ENCODE measurements at places on chromosomes 12 and 14.

GRCh38 chr12:92424338-92424737 lies 278.5 kb upstream of the PLEKHG7 start:
- no peak for DNase-seq

GRCh38 chr12:15527201-15528080 lies 205.1 kb downstream of the PTPRO start:
- DNase-seq = no peak

GRCh38 chr12:2384029-2384386 lies 331.2 kb downstream of the CACNA1C start:
- DNase-seq = no peak

DNA sequence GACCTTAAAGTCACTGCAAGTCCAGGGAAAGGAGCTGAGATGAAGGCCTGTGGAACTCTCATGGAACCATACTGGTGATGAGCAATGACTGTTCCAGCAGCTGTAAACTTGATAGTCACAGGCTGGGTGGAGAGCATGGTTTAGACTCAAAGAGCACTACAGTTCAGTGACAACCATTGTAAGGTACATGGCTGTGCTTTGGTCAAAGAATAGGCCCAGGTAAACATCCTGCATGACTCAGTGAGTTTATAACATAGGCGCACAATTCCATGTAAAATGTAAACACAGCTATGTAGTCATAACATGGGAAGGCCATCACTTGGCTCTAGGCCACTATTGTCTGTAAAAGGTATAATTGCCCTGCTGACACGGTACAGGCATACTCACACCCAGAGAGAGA lies 119.3 kb upstream of the FSCB start:
- DNase-seq = no peak

DNA sequence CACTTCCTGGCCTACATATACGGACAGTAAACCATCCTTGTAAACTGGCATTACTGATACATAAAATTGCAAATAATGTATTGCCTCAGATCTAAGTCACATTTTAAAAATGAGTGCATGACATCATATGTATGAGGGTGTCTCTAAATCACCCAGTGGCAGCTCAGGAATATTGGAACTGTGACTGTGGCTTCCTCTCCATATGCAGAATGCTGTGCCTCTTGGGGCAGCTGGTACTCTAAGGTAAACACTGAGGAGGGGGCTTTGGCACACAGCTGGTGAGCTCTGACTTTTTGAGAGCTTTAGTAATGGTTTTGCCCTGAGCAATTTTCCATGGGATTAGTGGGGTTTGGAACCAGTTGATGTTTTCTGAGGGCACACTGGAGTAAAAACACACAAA lies 263.7 kb downstream of the BMP4 start:
- no peak for DNase-seq

- DNase-seq = no peak
These were observed 190.4 kb downstream of the PAH start for GRCh38 chr12:102726686-102727085.

- peak; percentile 52 for DNase-seq
These were observed 122.0 kb downstream of the TMEM117 start for GRCh38 chr12:43957732-43958372.

Data from activated CD4-positive, alpha-beta T cell treated with anti-CD3 and anti-CD28 coated beads, Interleukin-2, Interleukin-6, amounts not matched to agents 100 ng/mL and 50 ng/mL, durations not matched to agents 16 hours and 8 hours (primary cell).